ENCODE measurements at places on chromosomes 1 and 21.
A peak's percentile ranks its signal among the peaks of the same experiment; 100 is the strongest.

DNA sequence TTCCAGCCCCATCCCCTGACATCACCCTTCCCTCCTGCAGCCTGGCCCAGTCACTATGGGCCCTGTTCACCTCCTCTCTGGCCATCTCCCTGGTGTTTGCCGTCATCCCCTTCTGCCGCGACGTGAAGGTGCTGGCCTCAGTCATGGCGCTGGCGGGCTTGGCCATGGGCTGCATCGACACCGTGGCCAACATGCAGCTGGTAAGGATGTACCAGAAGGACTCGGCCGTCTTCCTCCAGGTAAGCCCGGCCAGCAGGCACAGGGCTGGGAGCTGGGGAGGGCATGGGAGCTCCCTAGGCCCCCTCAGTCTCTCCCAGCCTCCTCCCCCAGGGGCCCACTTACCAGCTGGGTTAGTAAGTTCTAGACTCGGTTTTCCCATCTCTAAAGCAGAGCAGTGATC lies 52.1 kb downstream of the ELK4 start:
- no peak for DNase-seq

DNA sequence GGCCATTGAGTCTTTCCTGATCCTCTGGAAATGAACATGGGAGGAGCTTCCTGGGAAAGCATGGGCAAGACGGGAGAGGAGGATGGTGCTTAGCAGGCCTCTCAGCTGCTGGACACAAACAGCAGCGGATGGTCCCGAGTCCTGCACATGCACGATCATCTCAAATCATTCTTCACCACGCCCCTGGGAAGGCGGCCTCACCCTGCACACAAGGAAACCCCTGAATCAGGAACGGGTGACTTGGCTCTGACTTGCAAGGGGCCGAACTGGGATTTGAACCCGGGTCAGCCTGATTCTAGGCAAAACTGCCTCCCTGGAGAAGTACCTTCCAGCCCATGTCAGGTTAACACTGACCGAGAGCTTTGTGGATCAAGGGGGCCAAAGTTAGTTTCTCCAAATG lies 134.8 kb upstream of the WNT4 start:
- DNase-seq: no peak

DNA sequence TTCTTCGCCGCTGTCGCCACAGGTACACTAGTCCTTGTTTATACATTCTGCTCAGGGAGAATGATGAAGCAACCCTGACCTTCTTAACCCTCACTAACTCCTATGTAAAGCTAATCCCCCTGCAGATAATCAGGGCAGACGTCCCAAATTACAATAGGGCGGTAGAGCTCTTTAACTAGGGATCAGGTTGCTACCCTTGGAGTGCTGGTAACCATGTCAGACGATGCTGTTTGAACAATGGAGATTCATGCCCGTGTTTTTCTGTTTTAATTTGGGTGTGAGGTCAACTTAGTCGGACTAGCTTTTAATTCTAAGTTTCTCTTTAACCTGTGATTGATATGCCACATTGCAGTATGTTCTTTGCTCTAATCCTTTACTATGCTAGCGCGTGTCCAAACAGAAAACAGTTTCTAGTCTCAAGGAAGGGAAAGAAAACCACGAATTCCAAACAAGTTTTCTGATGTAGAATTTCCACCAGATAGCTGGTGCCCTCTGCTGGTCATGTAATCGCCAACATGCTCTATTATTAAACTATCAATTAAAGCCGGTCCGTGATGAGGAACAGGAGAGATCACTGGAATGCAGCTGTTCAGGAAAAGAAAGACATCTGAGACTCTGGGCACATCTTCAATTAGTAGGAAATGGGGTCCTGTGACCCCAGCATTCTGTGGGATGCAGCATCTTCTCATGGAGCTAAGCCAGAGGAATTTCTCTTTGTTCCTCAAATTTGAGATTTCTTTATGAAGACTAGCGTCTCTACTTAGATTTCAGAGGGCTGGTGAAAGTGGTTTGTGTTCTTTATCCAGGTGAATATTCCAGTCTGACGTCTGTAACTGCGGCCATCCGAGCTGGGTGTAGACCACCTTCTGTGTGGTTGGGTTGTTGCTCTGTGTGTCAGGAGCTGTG lies 18.3 kb upstream of the VAMP3 start:
- DNase-seq: peak; percentile 81

DNA sequence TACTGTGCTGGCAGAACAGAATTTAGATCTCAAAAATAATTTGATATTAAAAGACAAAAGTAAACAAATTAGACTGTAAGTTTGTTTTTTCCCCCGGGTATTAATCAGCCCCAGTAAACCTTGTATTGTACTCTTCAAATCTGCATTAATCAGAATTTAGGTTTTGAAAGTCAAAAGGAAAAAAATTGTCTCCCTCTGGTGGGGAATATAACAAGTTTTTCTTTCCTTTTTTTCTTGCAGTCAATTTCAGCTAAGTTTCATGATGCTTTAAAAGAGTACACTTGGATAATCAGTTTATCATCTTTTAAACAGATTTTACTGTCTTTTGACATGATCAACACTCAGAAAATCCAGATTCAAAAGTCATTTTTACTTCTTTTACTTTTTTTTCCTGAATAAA lies 134.5 kb upstream of the PKN2 start:
- DNase-seq: peak; percentile 31

DNA sequence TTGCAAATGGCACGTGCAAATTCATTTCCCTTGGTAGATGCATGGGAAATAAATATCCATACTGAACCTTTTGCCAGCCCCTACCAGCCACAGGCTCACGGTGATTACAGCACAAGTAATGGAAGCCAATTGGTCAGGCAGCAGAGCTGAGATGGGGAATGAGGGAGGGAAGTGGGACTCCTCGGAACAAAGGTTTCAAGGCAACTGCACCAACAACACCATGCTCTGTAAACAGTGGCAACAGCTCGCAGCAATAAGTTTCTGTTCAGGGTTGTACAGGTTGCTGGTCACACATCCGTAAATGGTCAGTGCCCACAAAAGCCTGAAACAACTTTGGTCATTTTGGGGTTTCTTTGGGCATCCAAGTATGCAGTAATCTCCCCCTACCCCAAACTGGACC lies 62.7 kb upstream of the LPGAT1 start:
- no peak for DNase-seq

- no peak for DNase-seq
Measured at GRCh38 chr1:179794669-179795068, 51.6 kb downstream of the FAM163A start.

DNA sequence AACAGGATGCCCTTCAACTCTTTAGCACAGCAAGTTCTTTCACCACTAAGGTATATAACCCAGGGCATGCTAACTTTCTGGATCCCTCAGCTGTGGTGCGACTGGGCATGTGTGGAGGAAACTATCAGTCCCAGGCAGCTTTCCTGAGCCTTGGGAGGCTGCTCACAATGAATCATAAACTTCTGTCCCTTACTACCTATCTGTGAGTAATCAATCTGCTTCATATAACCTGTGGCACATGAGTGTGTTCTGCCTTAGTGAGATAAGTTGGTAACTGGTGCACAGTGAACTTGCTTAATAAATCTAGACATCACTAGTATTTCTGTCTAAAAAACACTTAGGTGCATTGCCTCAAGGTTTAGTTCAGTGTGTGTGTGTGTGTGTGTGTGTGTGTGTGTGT lies 158.0 kb downstream of the GPATCH2 start:
- no peak for DNase-seq

GRCh38 chr1:34066166-34066565 lies 98.9 kb downstream of the CSMD2 start:
- no peak for DNase-seq

DNA sequence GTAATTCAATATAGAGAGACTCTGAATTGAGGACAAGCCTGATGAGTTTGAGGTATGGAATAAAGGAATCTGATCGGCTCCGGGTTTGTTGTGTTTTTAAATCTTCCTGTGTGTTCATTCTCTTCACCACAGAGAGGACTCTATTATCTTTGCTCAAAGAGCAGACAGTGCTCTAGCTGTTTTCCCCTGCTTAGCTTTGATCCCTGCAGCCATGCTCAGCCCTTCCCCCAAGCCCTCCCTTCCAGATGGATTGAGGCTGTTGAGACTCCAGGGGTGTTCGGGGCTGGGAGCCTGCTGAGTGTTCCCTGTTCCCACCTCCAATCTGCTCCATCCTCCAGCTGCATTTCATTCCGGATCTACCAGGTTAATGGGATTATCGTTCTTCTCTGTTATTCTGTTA lies 74.2 kb upstream of the CXADR start:
- no peak for DNase-seq

- no peak for DNase-seq
Measured at GRCh38 chr1:201020040-201020591, 3.4 kb downstream of the KIF21B start.

GRCh38 chr1:61341426-61341825 lies 259.1 kb downstream of the NFIA start:
- DNase-seq: no peak

DNA sequence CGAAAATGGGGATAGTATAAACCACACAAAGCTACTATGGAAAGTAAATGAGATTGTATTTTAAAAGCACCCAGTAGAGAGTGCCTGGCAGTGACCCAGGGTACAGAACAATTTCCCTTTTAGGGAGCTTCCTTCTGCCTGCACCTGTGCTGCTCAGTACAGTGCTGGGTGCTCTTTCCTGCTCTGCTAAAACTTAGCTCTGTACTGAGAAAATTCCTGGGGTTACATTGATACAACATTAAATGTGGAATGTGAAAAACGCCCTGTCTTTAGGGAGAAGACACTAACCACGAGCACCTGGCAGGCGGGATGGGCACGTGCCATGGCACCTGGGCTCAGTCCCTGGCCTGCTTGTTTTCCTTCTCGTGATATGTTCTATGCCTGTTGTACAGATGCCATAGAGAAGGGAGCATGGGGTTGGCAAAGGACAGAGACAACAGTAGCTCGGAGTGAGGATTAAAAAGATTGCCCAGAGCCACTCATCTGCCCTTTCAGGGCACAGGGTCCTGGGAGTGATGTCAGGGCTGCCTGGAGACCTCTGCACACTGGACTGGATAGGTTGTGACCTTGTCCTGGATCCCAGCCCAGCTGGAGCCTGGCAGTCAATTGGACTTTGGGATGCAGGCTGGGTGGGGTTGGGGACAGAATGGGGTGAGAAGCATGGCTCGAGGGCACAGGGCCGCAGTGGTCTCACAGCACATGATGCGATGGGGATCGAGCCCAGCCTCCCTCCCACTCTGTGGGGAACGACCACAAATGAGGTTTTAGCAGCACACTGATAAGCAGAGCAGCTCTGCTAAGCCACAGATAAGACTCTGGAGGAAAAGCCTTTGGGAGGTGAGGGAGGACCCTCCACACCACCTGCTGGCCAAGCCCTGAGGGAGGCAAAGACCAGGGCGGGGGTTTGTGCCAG lies 4.2 kb downstream of the SPATA46 start:
- DNase-seq: no peak

DNA sequence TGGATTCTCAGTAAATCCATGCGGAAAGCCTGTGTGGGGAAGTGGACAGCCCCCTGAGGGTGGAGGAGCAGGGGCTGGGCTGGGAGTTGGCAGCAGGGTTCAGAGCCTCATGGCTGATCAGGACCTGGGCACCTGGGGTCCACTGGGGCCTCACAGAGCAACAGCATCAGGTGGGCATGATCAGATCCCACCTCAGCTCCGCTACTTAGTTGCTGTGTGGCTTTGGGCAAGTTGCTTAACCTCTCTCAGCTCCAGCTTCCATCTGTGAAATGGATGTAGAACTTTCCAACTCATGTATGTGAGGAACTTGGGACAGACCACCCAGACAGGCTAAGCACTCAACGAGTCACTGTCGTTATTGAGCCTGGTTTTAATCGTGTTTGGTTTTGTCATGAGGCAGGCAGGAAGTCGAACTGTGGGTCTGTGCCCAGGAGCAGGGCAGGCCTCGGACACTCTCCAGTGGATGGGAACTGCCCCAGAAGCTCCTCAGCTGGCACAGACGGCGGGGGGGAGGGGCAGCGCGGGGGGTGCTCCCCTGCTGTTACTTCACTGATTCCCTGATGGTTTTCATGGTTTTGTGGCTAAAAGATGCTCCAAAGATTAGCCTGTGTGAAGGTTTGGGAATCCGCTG lies 155.8 kb upstream of the TMEM51 start:
- DNase-seq: no peak

GRCh38 chr1:155123801-155124200 lies 3.9 kb upstream of the EFNA1 start:
- no peak for DNase-seq

DNA sequence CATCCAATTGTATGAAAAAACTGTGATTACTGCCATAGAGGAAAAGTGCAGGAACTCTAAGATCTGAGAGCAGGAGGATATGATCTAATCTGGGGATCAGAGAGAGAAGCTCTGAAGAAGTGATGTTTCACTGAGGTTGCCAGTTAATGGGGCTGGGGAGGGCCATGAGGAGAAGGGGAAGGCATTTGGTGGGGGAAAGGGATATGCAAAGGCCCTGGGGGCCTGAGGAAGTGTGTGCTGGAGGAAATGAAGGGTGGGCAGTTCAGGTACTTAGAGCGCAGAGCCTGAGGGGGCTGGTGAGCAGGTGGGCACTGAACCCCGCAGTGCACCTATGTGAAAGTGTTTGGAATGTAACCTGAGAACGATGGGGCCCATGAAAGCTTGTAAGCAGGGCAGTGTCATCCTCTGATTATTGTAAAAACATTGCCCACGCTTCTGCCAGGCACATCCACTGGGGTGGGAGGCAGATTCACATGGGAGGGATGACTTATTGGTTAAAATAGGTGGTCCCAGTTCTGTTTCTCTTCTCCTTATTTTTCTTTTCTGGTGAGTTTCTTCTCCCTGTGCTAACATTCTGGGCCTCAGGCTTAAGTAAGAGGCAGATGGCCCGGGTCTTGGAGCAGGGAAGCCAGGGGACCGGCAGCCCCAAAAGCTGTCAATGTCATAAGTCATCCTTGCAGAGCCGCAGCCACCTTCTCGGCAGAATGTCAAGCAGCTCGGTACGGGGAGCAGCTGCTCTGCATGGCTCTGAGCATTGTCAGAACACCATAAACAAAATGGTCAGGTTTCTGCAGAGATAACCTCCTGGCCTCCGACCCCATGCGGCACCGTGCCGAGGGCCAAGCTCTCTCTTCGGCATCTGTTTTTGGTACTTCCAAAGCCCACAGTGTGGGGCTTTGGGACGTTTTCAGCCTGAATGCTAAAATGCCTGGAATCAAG lies 492.0 kb upstream of the VAMP3 start:
- no peak for DNase-seq

GRCh38 chr1:218711884-218712674 lies 366.9 kb downstream of the TGFB2 start:
- DNase-seq: no peak

- DNase-seq: peak; percentile 15
Measured at GRCh38 chr1:229989591-229990248, 77.3 kb upstream of the GALNT2 start.

DNA sequence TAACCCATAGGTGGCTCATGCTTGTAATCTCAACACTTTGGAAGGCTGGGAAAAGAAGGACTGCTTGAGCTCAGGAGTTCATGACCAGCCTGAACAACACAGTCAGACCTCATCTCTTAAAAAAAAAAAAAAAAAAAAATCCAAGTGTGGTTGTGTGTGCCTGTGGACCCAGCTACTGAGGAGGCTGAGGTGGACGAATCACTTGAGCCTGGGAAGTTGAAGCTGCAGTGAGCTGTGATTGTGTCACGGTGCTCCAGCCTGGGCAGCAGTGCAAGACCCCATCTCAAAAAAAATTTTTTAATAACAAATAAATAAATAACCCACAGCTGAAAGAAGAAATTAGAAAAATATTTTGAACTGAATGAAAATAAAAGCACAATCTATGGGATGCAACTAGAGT lies 13.8 kb downstream of the INTS7 start:
- no peak for DNase-seq

Measured in midbrain (tissue), 1 donor.